ENCODE measurements at places on chromosomes 2 and 18.

DNA sequence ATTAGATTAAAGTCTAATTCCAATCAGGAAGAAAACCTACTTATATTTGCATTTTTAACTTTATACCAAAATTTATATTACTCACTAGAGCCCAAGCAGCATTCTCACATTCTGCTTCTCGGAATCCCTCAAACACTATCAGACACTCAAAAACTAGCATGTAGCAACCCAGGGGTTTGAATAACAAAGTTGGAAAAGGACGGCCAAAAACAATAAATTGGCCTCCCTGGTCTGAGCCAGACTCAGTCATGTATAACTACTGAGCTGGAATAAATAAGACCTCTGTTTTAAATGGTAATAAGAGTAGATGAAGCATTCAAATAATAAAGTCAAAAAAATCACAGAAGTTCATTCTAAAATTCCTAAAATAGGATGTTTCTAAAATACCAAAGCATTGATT, 290.9 kb downstream of the IRS1 start:
- H3K4me1 ChIP-seq = no peaks in the 10 kb centered on the region
- H3K4me3 ChIP-seq = no peak overlapping the region
- no peaks in the 10 kb centered on the region for H3K27me3 ChIP-seq
- H3K27ac ChIP-seq = no peak overlapping the region
- no peaks in the 10 kb centered on the region for H3K36me3 ChIP-seq

GRCh38 chr18:77071711-77072292, 60.8 kb downstream of the MBP start:
- no peak for DNase-seq
- H3K27me3 ChIP-seq = peaks cover 3% of the 10 kb centered on the region
- H3K36me3 ChIP-seq = no peaks in the 10 kb centered on the region
- no peak overlapping the region for H3K4me3 ChIP-seq

GRCh38 chr2:48369971-48370370, 160.0 kb upstream of the STON1 start:
- peaks cover 2% of the 10 kb centered on the region for H3K4me1 ChIP-seq
- peak overlapping the region; percentile 22 for H3K27ac ChIP-seq
- no peak for DNase-seq

DNA sequence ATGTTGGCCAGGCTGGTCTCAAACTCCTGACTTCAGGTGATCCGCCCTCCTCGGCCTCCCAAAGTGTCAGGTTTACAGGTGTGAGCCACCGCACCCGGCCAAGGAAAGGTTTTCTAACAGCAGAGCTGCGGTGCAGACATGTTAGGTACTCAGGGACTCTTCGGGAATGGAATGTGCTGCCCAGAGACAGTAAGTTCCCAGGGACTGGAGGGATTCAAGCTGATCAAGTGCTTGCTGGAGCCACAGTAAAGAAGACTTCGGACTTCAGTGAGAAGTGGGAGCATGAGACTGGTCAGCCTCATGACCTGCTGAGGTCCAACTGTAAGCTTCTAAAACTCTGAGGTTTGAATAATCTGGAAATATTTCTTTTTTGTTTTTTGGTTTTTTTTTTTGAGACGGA, 7.8 kb upstream of the DES start:
- no peak overlapping the region for H3K27ac ChIP-seq
- H3K27me3 ChIP-seq = peaks cover 30% of the 10 kb centered on the region
- no peaks in the 10 kb centered on the region for H3K36me3 ChIP-seq
- no peak for DNase-seq
- H3K4me1 ChIP-seq = no peaks in the 10 kb centered on the region
- H3K4me3 ChIP-seq = no peak overlapping the region

DNA sequence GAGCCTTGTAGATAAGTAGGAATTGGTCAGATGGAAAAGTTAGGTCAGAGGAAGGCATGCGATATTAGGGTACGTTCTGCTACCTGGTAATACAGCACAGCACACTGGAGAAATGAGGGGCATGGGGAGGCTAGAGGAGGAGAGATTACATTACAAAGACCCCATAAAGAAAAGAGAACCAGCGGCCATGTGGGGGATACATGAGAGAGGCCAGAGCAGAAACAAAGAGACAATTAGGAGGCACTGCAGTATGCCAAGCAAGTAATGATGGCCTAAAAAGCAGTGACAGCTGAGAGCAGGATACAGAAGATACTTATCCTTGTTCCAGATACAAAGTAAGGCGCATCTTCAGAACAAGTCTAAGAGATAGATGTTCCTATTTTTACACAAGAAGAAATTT, 40.0 kb downstream of the TXNL1 start:
- H3K36me3 ChIP-seq = peaks cover 25% of the 10 kb centered on the region
- H3K4me3 ChIP-seq = no peak overlapping the region
- DNase-seq = no peak
- no peak overlapping the region for H3K27ac ChIP-seq

GRCh38 chr2:45720210-45720609, 68.7 kb downstream of the PRKCE start:
- H3K27ac ChIP-seq = no peak overlapping the region
- H3K27me3 ChIP-seq = no peaks in the 10 kb centered on the region
- H3K4me1 ChIP-seq = no peaks in the 10 kb centered on the region

GRCh38 chr18:43590182-43590903, 313.1 kb upstream of the SYT4 start:
- no peaks in the 10 kb centered on the region for H3K27me3 ChIP-seq
- H3K27ac ChIP-seq = no peak overlapping the region
- no peak for DNase-seq
- no peaks in the 10 kb centered on the region for H3K36me3 ChIP-seq

DNA sequence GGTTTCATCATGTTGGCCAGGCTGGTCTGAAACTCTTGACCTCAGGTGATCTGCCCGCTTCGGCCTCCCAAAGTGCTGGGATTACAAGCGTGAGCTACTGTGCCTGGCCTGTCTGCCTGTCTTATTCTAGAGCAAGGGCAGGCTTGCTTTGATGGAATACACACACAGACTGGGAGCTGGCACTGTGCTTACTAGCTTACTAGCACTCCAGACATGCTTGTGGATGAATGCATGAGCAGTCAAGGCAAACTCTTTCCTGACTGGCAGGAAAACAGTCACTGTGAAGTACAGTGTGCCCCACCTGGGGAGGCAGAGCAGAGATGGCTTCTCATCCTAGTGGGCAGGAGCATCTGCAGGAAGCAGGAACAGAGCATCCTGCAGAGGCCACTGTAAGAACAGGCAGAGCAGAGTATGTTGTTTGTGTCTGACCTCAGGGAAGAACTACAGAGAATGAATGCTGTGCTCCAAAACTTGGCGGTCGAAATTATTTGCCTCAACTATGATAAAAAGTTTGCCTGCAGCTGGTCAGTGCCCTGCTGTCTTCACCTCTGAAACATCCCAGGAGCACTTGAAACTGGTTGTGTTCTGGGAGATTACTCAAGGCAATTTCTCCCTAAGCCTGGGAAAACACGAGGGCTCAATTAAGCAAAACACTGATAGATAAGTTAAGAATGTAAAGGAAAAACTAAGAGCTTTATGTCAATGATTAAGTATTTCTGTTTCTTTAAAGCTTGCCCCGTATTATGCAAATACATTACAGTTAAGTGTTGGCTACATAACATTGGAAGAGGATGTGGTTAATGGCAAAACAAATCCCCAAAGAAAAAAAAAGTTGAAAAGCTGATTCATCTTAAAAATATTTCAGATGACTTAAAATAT, 102.4 kb downstream of the VAPA start:
- H3K36me3 ChIP-seq = no peaks in the 10 kb centered on the region
- no peak overlapping the region for H3K4me3 ChIP-seq
- DNase-seq = no peak
- peaks cover 1% of the 10 kb centered on the region for H3K4me1 ChIP-seq

DNA sequence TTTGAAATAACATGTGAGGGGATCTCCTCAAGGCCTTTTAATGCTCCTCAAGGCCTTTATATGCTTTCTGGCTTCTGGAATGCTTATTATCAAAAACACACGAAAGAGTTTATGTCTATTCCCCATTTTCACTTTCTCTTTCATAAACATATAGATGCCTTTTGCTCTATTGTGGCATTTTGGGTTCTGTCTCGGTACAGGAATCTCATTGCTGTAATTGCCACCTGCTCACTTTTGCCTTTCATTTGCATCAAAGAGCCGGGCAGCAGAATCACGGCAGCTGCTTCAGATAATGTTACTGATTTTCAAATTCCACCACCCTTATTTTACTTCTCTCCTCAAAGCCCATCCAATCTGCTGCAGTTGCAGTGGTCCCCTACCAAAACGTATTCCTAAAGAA, 54.8 kb upstream of the LPIN2 start:
- no peak for DNase-seq
- no peaks in the 10 kb centered on the region for H3K36me3 ChIP-seq
- H3K27me3 ChIP-seq = no peaks in the 10 kb centered on the region
- H3K27ac ChIP-seq = no peak overlapping the region
- H3K4me1 ChIP-seq = peaks cover 2% of the 10 kb centered on the region

DNA sequence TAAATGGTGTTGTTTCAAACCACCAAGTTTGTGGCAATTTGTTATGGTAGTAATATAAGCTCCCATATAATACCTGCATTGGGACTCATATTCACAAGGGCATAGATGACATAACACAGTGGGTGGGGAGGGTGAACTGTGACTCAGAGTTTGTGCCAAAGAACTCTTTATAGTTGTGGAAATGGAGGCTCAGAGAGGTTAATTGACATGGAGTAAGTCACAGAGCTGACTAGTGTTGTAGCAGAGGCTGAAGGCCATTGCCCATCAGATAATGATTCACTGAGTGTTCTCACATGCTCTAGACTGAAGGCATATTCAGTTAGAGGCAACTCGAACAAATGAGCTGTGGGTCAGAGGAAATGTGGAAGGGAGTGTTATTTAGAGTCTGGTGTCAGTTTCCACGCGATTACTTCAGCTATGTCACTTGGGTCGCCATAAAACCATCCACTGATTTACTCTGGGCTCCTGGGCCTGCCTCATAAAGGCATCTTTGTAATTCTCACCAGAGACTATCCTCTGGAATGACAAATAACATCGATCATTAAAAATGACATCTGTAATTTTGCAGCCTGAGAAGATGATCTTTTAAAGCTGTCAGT, 264.7 kb downstream of the CCDC85A start:
- H3K4me3 ChIP-seq = no peak overlapping the region
- H3K27ac ChIP-seq = peak overlapping the region; percentile 86
- peaks cover 11% of the 10 kb centered on the region for H3K4me1 ChIP-seq
- H3K27me3 ChIP-seq = no peaks in the 10 kb centered on the region

DNA sequence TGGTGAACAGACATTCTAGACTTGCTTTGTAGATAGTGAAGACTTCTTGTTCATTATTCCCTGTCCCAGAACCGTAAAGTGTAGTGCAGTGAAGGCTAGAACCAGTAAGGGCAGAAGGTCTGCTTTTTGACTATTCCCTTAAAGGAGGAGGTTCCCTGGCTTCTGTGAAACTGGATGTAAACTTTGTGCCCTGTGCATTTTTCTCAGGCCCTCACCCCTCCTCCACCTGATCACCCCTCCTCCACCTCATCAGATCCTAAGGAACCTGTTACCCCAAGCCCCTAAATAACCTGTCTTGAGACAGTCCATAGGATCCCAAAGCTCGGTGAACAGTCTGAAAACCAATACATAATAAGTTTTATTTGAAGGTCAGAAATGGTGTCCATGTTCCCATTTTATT, 33.7 kb downstream of the SFT2D3 start:
- no peak overlapping the region for H3K4me3 ChIP-seq
- peaks cover 49% of the 10 kb centered on the region for H3K36me3 ChIP-seq
- no peaks in the 10 kb centered on the region for H3K4me1 ChIP-seq
- DNase-seq = no peak
- H3K27ac ChIP-seq = no peak overlapping the region
- H3K27me3 ChIP-seq = no peaks in the 10 kb centered on the region

Measured in neuronal stem cell (in vitro differentiated cells).